Stimulated activated CD8-positive, alpha-beta memory T cell treated with anti-CD3 and anti-CD28 coated beads, Interleukin-2, amount 100 ng/mL, for 48 hours (primary cell): ENCODE measurements at places on chromosomes 16 and 17.

DNA sequence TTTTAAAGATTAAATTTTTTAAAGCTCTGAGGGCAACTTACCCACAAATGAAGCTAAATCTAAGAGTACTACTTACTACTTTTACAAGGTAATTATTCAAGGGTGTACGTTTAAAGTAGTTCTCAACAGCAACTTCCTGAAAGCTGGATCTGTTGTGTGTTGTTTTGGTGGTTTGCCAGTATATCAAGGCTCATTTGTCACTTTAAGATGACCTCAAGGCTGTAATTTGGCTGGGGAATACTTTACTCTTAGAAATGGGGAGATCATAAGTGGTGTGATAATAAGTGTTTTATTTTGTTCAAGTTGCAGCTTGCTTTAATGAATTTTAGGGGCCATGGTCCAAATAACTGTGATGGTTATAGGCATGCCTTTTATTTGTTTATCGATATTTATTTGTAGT is 30.4 kb downstream of the AP2B1 start:
- no peak for DNase-seq

DNA sequence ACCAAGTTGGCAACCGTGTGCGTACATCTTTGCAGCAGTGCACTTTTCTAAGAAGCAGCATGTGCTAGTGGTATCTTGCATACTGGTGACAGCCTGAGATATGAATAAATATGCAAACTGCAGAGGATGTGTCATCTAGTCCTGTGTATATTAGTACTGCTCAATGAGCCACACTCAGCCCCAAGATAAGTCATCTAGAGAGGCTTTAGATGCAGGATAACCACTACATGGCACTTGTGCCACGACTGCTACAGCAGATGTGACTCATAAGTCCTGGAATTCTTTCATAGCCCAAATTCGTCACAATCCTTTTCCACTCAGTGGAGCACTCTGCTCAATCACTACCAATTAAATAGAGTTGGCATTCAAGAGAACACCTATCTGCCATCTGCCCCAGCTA is 171.5 kb downstream of the AXIN2 start:
- no peak for DNase-seq

DNA sequence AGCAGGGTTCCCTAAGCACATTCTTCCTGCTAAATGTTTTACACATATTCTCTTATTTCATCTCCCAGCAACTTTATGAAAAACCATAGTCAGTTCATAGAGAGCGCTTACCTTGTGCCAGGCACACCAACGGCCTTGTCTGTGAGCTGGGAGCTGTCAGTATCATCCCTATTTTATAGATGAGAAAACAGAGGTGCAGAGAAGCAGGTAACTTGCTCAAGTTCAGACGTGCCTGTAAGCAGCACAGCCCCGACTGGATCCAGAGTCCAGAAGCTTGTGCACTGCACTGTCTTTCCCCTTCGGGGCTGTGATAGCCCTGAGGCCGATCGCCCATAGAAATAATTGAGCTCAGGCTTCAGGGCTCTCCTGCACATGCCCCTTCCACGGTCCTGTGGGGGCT is 6.2 kb downstream of the AQP8 start:
- DNase-seq = no peak

- DNase-seq = no peak
Observed at GRCh38 chr17:81164371-81165245, 699 bp upstream of the PVALEF start.

DNA sequence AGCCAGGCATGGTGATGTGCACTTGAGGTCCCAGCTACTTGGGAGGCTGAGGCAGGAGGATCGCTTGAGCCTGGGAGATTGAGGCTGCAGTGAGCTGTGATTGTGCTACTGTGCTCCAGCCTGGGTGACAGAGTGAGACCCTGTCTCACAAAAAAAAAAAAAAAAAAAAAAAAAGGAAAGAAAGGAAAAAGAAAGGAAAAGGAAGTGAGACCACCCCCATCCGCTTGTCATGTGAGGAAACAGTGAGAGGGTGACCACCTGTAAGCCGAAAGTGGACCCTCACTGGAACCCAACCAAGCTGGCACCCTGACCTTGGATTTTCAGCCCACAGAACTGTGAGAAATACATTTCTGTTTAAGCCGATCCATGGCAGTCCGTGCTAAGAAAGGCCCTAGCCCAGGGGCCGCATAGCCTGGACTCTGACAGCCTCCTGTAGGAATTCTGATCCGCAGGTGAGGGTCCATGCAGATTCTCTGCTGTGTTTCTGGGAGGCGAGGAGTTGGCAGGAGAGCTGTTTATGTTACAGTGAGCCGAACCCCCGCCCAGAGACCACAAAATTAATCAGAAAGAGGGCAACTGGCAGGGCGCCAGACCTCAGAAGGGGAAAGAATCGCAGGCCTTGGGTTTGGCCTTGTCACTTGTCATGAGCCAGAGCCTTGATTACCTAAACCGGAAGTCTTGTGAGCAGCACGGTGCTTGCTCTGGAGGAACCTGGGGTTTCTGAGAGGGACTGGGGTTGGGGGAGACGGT is 945 bp downstream of the SGSH start:
- peak; percentile 79 for DNase-seq

DNA sequence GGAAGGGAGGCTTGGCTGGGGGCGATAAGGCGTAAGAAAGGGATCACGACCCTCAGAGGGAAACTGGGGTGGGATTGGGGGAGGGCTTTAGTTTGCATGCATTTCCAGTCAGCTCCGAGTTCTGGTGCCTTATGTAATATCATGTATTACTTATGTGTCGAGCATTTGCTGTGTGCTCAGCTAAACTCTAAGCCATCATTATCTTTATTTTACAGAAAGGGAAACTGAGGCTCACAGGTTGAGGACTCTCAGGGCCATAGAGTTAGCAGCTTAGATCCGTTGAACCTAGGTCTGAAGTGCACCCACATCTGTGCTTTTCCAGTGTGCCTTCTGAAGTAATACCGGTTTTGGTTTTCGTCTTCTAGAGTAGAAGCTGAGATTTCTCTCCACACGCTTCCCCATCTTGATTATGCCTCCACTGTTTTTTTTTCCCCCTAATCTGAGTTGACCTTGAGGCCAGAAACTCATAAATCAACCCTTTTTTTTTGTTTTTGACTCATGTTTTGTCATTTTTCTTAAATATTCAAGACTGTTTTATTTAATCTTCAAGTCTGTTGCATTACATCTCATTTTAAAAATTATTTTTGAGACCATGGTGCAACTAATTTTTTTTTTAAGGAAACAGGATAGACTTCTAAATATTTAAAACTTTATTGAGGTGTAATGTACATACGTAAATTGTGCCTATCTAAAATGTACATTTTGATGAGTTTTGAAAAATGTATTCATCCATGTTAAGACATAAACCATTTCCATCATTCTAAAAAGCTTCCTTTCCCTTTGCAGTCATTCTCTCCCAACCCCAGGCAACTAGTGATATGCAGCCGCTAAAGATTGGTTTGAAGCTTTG is 741 bp downstream of the CYB5B start:
- no peak for DNase-seq

GRCh38 chr17:68381076-68381900 is 76.0 kb downstream of the WIPI1 start:
- DNase-seq = no peak

GRCh38 chr17:78611607-78612006 is 34.4 kb upstream of the DNAH17 start:
- DNase-seq = no peak

GRCh38 chr16:65334081-65334480 is 212.2 kb upstream of the CDH11 start:
- DNase-seq = no peak

GRCh38 chr16:25966172-25967097 is 274.7 kb downstream of the HS3ST4 start:
- DNase-seq = peak; percentile 0

- DNase-seq = no peak
Observed at GRCh38 chr16:13005721-13006247, 104.4 kb downstream of the SHISA9 start.

DNA sequence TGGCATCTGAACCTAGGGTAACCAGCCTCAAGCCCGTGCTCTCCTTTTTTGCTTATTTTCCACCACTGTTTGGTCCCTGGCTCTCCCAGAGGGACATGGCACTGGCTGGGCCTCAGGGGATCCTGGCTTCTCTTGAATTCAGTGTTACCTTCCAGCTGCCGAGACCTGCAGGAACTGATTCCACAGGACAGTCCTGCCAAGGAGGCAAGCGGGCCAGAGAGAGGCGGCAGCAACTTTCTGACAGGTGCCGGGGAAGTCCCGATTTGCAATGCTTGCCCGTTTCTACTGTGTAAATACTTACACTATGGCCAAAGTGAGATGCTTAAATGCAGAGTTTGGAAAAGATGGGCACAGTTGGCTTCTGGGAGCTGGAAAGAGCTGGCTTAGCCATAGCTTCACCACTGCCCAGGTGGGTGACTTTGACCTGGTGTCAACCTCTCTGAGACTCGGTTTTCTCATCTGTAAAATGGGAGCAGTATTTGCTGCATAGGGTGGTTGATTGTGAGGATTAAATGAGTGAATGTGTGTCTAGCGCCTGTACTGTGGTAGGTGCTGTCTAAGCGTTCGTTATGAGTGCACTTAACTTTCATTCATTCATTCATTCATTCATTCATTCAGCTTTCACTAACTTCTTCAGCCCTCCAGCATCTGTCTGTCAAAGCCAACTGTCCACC is 124.9 kb downstream of the CMIP start:
- no peak for DNase-seq

DNA sequence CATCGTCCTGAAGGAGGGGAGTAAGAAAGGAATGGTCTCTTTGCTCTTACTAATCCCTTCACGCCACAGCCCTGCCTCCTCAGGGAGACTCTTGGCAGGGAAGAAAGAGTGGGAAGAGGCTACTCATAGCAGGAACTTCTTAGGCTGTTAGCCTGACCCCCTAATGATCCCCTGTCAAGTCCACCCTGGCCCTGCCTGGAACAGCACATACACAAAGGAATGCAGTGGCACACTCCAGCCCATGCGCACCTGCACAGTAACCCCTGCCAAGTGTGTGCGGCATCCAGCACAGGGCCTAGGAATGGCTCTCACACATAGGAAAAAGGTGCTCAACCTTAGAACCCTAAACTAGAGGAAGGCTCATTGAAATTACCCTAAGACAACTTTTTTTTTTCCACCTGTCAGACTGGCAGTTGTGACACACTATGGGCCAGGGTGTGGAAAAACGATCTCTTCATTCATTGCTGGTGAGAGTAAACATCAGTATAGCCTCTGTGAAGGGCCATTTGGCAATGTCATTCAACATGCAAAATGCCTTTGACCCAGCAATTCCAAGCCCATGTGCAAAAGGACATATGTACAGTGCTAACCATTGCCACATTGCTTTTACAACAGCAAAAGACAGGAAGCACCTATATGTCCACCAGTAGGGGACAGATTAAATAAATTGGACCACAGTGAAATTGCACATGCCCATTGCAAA is 50.1 kb downstream of the PIMREG start:
- DNase-seq = no peak

DNA sequence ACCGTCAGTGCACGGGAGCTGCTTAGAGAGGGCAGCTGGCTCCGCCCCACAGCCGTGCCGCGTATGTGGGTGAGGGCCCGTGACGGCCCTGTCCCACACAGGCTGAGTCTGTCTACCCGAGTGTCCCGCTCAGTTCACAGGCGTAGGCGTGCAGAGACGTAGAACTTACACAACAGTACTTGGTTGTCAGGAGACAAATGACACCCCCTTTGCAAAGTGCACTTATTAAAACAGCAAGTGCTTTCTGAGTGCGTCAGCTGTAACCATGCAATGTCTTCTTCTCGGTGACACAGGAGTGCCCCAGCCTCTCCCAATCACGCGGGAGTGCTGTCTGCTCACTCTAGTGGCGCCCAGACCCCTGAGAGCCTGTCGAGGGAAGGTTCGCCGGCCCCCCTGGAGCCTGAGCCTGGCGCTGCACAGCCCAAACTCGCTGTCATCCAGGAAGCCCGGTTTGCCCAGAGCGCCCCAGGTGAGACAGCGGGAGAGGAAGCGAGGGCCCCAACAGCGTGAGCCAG is 64.2 kb downstream of the FOXK2 start:
- DNase-seq = no peak

DNA sequence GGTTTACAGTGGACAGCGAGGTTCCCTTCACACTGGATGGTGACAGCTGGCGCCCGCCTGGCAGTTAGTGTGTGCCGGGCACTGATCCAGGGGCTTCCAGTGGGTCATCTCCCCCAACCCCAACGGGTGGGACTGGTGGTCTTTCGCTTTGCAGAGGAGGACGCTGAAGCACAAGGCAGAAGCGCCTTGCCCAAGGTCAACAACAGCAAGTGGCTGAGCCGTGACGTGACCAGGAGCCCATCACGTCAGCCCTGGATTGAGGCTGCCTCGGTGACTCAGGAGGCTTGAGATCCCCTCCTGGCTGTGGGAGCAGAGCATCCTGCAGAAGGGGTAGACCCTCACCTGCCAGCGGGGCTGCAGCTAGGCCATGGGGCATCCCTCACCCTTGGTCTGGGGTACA is 215.3 kb downstream of the RBFOX3 start:
- no peak for DNase-seq

GRCh38 chr16:51150888-51151320 is at the start of gene SALL1:
TSS of gene SALL1 (minus strand) at chr16:51151270. CDS start at chr16:51151241, 29 bp downstream.
- DNase-seq = no peak

DNA sequence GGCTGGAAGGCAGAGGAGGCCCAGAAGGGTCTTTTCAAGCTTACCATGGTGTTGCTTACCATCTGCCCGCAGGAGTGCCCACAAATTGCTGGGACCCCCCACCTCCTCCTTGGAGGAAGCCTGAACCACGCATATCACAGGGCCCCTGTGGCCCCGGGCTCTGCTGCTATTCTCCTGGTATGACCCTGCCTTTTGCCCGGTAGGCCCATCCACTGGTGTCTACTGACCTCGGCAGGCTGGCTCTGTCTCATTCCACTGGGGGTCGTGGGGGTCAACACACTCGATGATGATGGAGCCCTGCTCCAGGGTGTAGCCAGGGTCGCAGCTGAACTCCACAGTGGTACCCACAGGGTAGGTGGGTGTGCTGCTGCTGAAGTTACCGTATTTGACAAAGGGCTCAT is 8.2 kb upstream of the PHF12 start:
- DNase-seq = no peak

- DNase-seq = no peak
Observed at GRCh38 chr17:29172589-29172988, 7.6 kb downstream of the MYO18A start.

DNA sequence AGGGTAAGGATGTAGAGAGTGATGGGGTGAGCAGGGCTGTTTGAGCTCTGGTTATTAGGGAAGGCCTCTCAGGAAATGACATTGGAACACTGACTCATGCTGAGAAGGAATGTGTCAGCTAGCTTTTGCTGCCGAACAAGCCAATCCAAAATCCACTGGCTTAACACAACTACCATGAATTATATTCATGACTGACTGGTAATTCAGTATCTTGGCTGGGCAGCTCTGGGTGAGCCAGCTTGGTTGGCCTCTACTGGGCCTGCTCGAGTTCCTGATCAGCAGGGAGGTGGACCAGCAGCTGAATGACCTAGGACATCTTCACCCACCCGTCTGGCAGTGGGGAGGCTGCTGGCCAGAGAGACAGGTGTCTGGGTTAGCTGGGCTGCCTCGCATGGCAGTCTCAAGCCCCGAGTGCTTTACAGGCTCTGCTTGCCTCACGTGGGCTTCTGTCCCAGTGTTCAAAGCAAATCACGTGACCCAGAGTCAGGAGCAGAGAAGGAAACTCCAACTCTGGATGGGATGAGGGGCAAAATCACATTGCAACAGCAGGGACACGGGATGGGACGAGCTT is 209.4 kb downstream of the KATNIP start:
- DNase-seq = no peak
